SW480 (cell line): ENCODE measurements at places on chromosomes 7 and 10.

GRCh38 chr7:79730971-79731370 lies 277.5 kb upstream of the MAGI2 start:
- no peak for DNase-seq

DNA sequence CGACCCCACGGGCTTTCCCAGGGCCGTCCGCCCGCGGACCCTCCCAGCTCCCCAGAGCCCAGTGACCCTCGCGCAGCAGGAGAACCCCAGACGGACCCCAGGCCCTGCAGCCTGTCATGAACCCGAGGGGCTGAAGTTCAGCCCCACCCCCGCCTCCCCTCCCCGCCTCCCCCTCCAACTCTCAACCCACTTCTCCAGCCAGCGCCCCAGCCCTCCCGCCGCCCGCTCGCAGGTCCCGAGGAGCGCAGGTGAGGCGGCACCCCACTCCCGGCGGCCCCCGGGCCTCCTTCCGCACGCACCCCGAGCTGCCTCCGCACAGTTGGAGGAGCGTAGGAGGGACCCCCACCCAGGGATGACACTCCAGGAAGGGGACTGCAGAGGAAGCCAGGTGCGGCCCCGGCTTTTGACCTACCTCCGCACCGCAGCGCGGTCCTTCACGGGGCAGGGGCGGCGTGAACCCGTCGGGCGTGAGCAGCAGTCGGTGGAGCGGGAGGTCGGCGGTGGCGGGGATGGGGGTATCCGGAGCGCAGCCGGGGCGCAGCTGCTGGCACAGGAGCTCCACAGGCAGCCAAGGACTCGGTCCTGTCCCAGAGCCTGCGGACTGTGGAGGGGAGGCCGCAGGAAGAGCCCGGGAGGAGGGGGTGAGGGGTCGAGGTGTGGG lies at the start of gene TMEM176A:
Gene TMEM176A, plus strand, starts transcription at position 189 of the 661 bp plus-strand sequence. CDS start 782 bp downstream, outside the sequence.
- DNase-seq = no peak

GRCh38 chr7:105581066-105581811 lies at the start of gene EFCAB10:
Gene EFCAB10, minus strand, starts transcription at chr7:105581493. Its CDS starts 30 bp downstream, at chr7:105581463.
- DNase-seq = peak; percentile 35

- peak; percentile 56 for DNase-seq
Measured at GRCh38 chr10:113524539-113525490, 28.0 kb upstream of the HABP2 start.

- no peak for DNase-seq
Measured at GRCh38 chr7:114976666-114977065, 54.8 kb downstream of the MDFIC start.

GRCh38 chr7:137097111-137097510 lies 228.7 kb downstream of the CHRM2 start:
- no peak for DNase-seq

DNA sequence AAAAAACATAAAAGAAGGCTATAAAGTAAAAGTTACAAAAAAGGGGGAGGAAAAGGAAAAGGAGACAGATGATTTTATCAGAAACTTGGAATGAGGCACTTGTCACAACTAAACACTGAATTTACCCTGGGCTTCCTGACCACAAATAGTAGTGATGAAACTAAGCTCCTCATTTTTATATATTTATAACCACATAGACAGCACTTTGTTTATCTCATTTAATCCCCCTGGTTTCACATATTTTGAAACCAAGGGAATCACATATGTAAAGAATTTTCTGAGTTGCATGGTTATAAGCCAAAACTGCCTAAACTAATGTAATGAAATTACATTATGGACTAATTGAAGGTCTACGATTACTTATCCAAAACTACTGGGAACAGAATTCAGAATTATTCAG lies 39.6 kb upstream of the MET start:
- DNase-seq = no peak

DNA sequence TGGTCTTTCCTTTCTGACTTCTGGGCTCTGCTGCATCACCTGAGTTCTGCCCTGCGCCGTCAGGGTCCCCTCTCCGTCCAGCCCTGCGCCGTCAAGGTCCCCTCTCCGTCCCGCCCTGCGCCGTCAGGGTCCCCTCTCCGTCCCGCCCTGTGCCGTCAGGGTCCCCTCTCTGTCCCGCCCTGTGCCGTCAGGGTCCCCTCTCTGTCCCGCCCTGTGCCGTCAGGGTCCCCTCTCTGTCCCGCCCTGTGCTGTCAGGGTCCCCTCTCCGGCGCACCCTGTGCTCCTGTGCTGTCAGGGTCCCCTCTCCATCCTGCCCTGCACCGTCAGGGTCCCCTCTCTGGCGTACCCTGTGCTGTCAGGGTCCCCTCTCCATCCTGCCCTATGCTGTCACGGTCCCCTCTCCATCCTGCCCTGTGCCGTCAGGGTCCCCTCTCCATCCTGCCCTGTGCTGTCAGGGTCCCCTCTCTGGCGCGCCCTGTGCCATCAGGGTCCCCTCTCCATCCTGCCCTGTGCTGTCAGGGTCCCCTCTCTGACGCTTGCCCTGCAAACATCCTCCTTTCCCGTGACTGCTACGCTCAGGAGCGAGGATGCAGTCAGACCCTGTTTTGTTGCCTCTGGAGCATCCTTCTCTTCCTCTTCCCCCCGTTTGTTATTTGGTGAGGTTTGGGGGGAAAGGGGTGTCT lies 66.4 kb downstream of the INPP5A start:
- DNase-seq = no peak

- DNase-seq = no peak
Measured at GRCh38 chr7:140137078-140137477, 39.7 kb downstream of the KDM7A start.

DNA sequence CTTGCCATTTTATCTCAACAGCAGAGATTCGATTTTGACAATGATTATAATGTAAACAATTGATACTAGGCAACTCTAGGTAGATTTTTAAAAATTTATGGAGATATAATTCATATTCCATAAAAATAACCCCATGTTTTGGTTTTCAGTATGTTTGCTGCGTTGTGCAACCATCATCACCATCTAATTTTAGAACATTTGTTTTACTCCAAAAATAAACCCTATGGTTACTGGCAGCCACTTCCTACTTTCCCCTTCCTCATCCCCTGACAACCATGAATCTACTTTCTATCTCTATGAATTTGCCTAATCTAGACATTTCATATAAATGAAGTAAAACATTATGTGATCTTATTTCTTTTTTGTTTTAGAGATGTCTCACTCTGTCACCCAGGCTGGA lies 401.9 kb downstream of the THSD7A start:
- no peak for DNase-seq

DNA sequence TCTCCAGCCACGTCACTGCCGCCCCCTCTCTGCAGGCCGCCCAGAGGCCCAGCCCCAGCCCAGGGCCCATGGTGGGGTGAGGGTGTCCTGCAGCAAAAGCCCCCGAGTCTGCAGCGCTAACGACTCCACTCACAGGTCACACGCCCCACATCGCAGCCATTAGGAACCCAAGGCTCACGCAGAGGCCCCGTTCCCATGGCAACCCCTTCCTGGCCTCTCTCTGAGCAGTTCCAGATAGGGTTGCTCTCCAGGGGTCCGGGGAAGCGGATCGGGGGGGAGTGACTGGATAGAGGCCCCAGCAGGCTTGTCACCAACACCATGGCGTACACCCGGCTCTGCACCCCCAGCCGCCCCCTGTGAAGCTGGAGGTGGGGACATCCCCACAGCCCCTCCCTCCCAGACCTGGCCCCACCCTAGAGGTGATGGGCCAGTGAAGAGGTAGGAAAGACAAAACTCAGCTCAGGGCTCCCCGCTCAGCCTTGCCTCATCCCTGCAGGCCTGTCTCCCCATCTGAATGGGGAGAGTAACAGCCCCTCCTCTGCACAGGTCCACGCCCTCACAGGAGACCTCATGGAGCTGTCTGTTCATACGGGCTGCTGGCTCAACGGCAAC lies 41.2 kb downstream of the TNRC18 start:
- no peak for DNase-seq

DNA sequence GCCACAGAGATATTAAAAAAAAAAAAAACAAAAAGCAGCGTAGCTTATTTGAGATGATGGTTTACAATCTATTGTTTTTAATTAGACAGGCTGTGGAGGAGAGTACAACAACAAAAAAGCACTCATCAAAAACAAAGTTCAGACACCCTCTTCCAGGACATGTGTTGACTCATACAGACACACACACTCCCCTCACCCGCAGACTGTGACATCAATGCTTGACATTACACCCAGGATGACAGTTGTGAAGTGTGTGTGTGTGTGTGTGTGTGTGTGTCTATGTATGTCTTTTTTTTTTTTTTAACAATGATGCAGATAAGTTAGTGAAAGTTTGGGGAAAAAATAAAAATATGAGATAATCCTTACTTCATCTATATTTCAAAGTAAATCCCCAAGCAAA lies 303.6 kb downstream of the GPAM start:
- no peak for DNase-seq

DNA sequence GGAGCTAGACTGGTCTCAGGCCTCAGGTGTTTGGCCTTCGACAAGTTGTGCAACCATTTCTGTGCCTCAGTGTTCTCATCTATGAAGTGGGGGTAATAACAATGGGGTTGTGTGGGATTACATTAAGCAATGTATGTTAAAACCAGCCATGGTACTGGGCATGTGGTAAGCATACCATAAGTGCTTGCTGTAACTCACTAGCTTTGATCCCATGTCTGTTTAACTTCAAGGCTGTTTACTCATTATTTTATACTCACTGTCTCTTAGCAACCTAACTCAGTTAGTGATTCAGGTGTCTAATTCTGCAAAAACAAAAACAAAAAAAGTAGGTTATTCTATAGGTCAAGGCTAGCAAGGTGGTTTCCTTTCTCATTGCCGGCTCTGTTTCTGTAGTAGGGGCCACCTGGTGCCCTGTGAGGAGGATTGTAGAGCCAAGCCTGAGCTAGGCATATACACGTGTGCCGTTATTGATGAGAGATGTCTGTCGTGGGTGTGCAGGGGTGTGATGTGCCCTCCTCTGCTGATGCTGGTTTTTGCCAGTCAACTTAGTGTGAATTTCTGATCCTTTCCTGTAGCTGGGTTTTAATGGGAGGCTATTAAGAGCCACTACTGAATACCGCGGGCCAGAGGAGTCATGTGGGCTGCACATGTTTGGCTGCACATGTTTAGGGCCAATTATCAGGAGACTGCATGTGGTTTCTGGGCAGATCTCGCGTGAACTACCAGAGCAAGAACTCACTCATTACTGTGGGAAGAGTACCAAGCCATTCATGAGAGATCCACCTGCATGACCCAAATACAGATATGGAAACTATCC lies 56.2 kb downstream of the EEPD1 start:
- peak; percentile 52 for DNase-seq

DNA sequence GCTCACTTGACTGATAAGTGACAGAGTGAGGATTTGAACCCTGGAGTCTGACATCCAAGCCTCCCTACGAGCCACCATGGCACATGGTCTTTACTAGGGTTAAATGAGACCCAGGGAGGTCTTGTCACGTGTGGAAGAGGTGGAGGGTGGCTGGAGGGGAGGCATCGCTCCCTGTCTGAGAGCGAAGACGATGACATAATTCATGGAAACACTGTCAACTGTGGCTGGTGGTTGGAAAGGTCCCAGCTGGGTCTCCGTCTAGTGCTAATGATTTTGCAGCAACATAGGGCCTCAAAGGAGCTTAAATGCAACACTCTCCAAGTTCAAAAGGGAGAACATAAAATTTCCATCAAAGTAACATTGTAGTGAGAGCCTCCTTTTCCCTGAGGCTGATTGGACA lies 99.9 kb upstream of the BAIAP2L1 start:
- DNase-seq = no peak

- no peak for DNase-seq
Measured at GRCh38 chr7:78279457-78279856, 480.9 kb downstream of the PHTF2 start.

GRCh38 chr10:64067859-64068258 lies 546.7 kb downstream of the REEP3 start:
- no peak for DNase-seq

- no peak for DNase-seq
Measured at GRCh38 chr10:93818086-93818485, 60.4 kb downstream of the LGI1 start.

- peak; percentile 95 for DNase-seq
Measured at GRCh38 chr7:150367677-150368095, 936 bp upstream of the REPIN1 start.

DNA sequence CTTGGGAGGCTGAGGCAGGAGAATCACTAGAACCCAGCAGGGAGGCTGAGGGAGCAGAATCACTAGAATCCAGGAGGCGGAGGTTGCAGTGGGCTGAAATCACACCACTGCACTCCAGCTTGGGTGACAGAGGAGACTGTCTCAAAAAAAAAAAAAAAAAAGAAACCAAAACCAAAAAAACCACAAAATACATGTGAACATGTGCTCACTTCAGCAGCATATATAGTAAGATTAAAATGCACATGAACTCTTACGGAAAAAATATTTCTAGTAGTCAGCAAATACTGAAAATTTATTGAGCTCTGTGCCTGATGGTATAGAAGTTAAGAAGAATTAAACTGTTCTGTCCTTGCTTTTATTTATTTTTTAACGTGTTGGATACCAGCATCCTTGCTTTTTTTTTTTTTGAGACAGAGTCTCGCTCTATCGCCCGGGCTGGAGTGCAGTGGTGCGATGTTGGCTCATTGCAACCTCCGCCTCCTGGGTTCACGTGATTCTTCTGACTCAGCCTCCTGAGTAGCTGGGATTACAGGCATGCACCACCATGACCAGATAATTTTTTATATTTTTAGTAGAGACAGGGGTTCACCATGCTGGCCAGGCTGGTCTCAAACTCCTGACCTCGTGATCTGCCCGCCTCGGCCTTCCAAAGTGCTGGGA lies 9.6 kb upstream of the ZNF487 start:
- DNase-seq = no peak

GRCh38 chr7:66206934-66207240 lies 1.8 kb downstream of the TPST1 start:
- no peak for DNase-seq

DNA sequence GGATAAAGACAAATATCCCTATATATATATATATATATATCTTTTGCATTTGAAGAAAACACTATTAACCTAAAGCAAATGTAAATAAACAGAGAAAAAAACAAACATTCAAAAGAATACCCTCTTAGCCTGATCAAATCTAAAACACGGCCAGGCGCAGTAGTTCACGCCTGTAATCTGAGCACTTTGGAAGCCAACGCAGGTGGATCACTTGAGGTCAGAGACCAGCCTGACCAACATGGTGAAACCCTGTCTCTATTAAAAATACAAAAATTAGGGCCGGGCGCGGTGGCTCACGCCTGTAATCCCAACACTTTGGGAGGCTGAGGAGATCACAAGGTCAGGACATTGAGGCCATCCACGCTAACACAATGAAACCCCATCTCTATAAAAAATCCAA lies 9.2 kb downstream of the ANXA7 start:
- DNase-seq = no peak

DNA sequence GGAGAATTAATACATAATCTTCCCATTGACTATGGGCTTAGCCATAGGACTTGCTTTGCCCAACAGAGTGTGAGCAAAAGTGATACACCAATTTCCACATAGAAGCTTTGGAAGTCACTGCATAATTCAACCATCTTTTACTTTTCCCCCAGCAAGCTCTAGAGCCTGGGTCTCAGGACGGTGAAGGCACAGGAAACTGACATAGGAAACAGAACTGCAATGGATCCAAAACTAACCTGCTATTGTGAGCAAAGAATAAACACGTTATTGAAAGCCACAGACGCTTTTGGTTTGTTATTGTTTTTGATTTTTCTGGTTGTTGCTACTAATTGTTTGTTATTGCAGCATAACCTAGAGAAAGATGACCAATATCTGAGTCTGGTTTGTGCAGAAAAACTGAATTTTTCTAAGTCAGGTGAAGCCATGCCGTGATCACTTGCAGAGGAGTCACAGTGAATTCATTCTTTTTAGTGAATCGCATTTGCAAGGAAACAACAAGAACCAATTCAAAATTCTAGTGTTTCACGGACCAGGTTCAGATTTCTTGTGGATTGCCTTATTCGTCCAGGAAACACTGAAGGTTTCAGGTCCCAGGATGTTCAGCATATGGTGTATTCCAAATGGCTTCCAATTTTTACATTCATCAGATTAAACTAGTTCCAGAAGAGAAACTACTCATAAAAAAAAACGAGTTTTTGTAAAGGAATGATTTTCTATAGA lies 52.8 kb downstream of the CUBN start:
- DNase-seq = no peak
